ENCODE measurements at places on chromosomes 16 and 17.

- no peak for DNase-seq
- H3K4me1 ChIP-seq = peaks cover 19% of the 10 kb centered on the region
- no peak overlapping the region for H3K27ac ChIP-seq
- H3K36me3 ChIP-seq = no peaks in the 10 kb centered on the region
- H3K4me3 ChIP-seq = no peak overlapping the region
- no peaks in the 10 kb centered on the region for H3K27me3 ChIP-seq
Measured at GRCh38 chr17:2844416-2844815, 48.2 kb downstream of the RAP1GAP2 start.

DNA sequence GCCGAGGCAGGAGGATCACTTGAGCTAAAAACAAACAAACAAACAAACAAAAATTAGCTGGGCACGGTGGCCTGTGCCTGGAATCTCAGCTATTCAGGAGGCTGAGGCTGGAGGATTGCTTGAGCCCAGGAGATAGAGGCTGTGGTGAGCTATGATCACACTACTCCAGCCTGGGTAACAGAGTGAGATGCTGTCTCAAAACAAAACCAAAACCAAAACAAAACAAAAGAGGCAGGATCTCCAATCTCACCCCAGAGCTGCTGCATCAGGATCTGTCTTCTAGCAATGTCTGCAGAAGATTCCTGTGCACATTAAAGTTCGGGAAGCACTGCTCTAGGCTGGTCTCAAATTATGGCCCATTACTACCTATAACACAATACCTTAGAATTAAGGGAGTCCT is 43.1 kb downstream of the MAP2K6 start:
- no peak overlapping the region for H3K27ac ChIP-seq
- no peak overlapping the region for H3K4me3 ChIP-seq
- DNase-seq = no peak
- H3K4me1 ChIP-seq = no peaks in the 10 kb centered on the region

- peak overlapping the region; percentile 74 for H3K27ac ChIP-seq
- H3K4me3 ChIP-seq = no peak overlapping the region
- H3K27me3 ChIP-seq = no peaks in the 10 kb centered on the region
- H3K4me1 ChIP-seq = peaks cover 11% of the 10 kb centered on the region
- H3K36me3 ChIP-seq = no peaks in the 10 kb centered on the region
Measured at GRCh38 chr17:75998327-75998795, 2.3 kb upstream of the CDK3 start.

DNA sequence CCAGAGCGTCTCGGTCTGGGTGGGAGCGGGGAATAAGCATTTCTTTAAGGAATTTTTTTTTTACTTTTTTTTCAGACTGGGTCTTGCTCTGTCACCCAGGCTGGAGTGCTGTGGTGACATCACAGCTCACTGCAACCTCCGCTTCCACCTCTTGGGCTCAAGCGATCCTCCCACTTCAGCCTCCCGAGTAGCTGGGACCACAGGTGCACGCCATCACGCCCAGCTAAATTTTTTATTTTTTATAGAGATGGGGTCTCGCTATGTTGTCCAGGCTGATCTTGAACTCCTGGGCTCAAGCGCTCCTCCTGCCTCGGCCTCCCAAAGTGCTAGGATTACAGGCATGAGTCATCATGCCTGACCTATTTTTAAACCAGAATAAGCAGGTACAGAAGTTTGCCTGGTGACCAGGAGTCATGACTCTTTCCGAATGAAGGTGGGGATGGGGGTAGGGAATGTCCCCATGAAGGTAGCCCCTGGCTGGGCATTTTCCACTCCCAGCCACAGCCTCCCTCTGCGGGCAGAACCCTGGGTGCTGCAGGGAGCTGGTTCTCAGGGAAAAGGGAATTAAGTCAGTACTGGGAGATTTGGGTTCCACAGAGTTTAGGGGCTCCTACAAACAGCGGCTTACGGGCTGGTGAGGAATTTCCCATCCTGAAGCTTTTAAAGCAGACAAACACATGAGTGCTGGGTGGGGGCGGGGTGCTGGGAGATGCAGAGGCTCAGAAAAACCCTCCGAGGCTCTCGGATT is 48.3 kb downstream of the TBC1D16 start:
- H3K27ac ChIP-seq = no peak overlapping the region
- H3K36me3 ChIP-seq = no peaks in the 10 kb centered on the region
- peaks cover 19% of the 10 kb centered on the region for H3K4me1 ChIP-seq

GRCh38 chr17:6831661-6832263 is at the start of gene TEKT1:
Gene TEKT1 (minus strand): TSS chr17:6831729. CDS start chr17:6830376, 1,353 bp downstream.
- H3K36me3 ChIP-seq = no peaks in the 10 kb centered on the region
- peak; percentile 22 for DNase-seq
- H3K27ac ChIP-seq = no peak within 1 kb of the TSS
- peaks cover 10% of the 10 kb centered on the region for H3K4me1 ChIP-seq

- no peak overlapping the region for H3K27ac ChIP-seq
- no peaks in the 10 kb centered on the region for H3K4me1 ChIP-seq
- H3K4me3 ChIP-seq = no peak overlapping the region
- no peaks in the 10 kb centered on the region for H3K27me3 ChIP-seq
Measured at GRCh38 chr16:63461248-63461841, 1425.1 kb upstream of the CDH8 start.

- DNase-seq = no peak
- peaks cover 21% of the 10 kb centered on the region for H3K4me1 ChIP-seq
- H3K36me3 ChIP-seq = peaks cover 39% of the 10 kb centered on the region
- H3K27ac ChIP-seq = peak overlapping the region; percentile 69
- H3K27me3 ChIP-seq = no peaks in the 10 kb centered on the region
- peak overlapping the region; percentile 14 for H3K4me3 ChIP-seq
Measured at GRCh38 chr17:1005361-1005946, 8.5 kb downstream of the TIMM22 start.

GRCh38 chr16:50665128-50665878 is 15.8 kb downstream of the SNX20 start:
- peak overlapping the region; percentile 21 for H3K4me3 ChIP-seq
- peak overlapping the region; percentile 71 for H3K27ac ChIP-seq
- no peaks in the 10 kb centered on the region for H3K27me3 ChIP-seq
- no peak for DNase-seq
- H3K36me3 ChIP-seq = no peaks in the 10 kb centered on the region
- peaks cover 7% of the 10 kb centered on the region for H3K4me1 ChIP-seq

GRCh38 chr17:59462385-59462784 is 103.0 kb upstream of the DHX40 start:
- no peaks in the 10 kb centered on the region for H3K36me3 ChIP-seq
- no peak for DNase-seq
- H3K27ac ChIP-seq = no peak overlapping the region
- no peaks in the 10 kb centered on the region for H3K27me3 ChIP-seq

DNA sequence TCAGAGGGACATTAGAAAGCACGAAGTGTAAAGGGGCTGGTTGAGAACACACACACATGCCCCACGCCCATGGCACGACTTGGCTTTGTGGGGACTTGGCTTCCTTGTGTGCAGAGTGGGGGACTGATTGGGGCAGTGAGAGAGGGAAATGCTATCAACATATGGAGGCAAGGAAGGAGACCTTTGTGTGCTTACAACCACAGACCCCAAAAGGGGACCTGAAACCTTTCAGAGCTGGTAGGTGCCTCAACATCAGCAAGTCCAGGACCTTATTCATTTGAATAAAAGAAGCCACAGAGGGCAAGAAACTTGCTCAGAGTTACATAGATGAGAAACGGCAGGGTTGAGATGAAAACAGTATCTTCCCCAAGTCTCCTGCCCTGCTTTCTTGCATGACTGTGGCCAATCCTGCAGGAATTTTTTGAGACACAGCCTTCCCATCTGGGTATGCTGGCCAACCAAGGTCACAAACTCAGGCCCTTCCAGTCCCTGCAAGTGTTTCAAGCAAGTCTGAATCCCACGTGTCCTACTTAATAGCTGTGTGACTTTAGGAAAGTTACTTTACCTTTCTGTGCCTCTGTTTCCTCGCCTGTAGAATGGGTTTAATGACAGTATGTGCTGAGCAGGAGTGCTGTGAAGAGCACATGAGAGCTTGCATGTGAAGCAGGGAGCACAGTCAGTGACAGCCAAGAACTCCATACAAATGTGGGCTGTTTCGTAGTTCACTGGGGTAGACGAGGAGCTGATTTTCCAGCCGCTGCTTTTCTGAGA is 26.2 kb downstream of the C16orf78 start:
- no peak for DNase-seq
- no peak overlapping the region for H3K27ac ChIP-seq
- no peaks in the 10 kb centered on the region for H3K27me3 ChIP-seq
- no peaks in the 10 kb centered on the region for H3K4me1 ChIP-seq
- H3K4me3 ChIP-seq = no peak overlapping the region
- H3K36me3 ChIP-seq = no peaks in the 10 kb centered on the region

DNA sequence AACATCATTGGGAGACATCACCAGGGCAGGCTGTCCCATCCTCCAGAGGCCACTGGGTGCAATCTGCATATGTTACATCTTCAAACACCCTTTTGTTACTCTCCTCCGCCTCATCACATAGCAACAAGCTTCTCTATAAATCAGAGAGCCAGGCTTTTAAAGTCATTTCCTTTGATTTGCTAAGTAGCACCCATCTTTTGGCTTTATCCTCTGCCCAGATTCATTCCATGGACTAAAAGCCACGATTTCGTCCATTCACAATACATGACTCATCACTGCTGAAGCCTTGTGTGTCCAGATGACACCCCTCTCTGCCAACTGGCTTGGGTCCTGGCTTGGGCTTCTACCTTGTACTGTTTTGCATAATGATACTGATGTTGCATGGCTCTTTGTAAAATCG is 2.0 kb upstream of the KRT38 start:
- no peaks in the 10 kb centered on the region for H3K36me3 ChIP-seq
- no peak for DNase-seq
- no peak overlapping the region for H3K4me3 ChIP-seq
- no peaks in the 10 kb centered on the region for H3K4me1 ChIP-seq

DNA sequence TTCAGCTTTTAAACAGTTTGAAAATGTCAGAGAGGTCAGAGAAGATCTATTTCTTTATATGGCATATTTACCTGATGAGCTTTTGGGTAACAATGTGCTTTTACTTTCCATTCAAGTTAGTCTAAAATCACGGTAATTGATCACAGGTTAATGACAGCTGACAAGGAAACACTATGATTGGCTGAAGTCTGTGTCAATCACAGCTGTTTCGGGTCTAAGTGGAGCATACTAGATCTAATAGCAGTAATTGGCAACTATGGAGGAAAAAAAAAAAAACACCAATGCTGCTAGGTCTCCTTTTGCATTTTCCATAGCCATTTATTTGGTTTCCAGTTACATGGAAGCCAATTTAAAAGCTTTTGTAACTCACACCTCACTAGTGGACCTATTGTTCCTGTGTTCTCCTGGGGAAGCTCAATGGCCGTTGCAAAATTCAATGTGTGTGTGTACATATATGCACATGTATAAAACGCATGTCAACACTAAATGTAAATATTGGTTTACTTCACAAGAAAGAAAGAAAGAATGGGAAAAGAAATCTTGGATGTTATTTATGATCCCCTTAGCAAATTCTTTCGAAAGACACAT is 568.3 kb upstream of the ZFHX3 start:
- no peaks in the 10 kb centered on the region for H3K36me3 ChIP-seq
- no peaks in the 10 kb centered on the region for H3K4me1 ChIP-seq
- H3K27ac ChIP-seq = no peak overlapping the region

DNA sequence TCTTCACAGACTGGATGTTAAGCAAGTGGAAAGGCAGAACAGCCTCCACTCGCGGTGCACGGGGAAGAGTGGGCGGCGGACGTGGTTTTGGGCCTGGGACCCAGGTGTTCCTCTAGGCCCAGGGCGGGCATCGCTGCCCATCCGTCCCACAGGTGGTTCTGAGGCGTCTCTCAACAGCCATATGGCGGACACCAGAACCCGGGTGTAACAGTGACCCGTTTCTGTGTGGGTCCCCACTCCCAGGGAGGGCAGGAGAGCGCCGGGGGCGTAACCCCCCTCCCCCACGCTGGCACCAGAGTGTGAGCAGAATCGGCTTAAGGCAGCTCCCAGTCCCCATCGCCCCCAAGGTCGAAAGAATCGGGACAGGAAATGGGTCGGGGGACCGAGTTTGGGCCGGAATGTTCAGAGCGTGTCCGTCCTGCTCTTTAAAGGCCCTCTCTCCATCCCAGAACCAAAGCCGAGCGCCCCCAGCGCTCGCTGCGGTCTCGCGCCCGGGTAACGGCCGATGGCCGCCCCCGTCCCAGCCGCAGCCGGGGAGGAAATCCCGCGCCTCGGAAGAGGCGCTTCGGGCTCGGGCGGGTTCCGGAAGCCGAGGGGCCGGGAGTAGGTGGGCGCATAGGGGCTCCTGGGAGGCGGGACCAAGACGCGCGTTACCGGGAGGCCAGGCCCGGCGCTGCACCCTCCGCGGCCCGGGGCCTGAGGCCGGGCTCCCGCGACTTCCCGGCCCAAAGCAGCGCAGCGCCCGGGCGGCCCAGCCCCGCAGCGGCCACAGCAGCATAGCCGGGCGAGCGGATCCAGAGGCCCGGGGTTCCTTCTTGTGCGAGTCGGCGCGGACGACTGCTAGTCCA is at the start of gene TK2:
TSS of gene TK2 (minus strand) at position 839 of the 848 bp plus-strand sequence. CDS start at position 778, 61 bp downstream.
- peaks cover 71% of the 10 kb centered on the region for H3K4me1 ChIP-seq
- H3K27ac ChIP-seq = peak within 1 kb of the TSS; percentile 91
- H3K4me3 ChIP-seq = peak within 1 kb of the TSS; percentile 65
- no peaks in the 10 kb centered on the region for H3K36me3 ChIP-seq
- DNase-seq = no peak
- no peaks in the 10 kb centered on the region for H3K27me3 ChIP-seq

DNA sequence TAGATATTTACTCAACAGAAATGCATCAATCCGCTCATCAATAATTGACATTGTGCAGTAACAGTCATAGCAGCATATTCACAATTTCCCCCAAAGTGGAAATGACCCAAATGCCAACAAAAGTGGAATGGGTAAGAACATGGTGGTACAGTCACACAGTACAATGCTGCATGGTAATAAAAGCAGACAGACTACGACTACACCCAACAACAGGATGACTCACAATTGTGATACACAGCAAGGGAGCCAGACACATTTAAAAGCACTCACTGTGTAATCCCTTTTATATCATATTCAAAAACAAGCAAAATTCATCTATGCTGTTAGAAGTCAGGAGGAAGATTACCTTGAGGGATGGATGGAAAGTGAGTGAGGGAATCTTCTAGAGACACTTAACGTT is 76.5 kb upstream of the NUDT7 start:
- H3K36me3 ChIP-seq = no peaks in the 10 kb centered on the region
- DNase-seq = no peak
- no peak overlapping the region for H3K4me3 ChIP-seq
- H3K27ac ChIP-seq = no peak overlapping the region
- H3K27me3 ChIP-seq = no peaks in the 10 kb centered on the region
- no peaks in the 10 kb centered on the region for H3K4me1 ChIP-seq

- H3K36me3 ChIP-seq = no peaks in the 10 kb centered on the region
- H3K27ac ChIP-seq = no peak overlapping the region
- H3K4me1 ChIP-seq = no peaks in the 10 kb centered on the region
- no peak for DNase-seq
- H3K4me3 ChIP-seq = no peak overlapping the region
- no peaks in the 10 kb centered on the region for H3K27me3 ChIP-seq
Measured at GRCh38 chr16:17747081-17747756, 276.5 kb upstream of the XYLT1 start.

DNA sequence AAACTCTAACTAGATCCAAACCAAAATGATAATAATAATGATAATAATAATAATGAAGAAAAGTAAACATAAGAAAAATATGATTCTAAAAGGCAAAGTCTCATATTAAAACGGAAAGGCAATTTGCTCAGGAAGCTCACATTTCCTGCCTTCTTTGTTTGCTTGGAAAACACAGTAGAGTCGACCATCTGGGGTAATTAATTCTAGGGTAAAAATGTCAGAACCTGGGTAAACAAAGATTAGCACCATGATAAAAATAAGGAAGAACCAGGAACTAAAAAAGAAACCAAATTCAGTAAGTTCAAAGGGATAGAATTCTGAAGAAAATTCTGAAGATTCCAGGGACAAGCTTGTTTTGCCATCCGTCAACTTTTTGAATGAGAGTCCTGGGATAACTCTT is 16.2 kb downstream of the KRABD2 start:
- H3K27ac ChIP-seq = peak overlapping the region; percentile 22
- no peaks in the 10 kb centered on the region for H3K4me1 ChIP-seq
- H3K27me3 ChIP-seq = no peaks in the 10 kb centered on the region
- no peak overlapping the region for H3K4me3 ChIP-seq

Measured in esophagus squamous epithelium (tissue), 5 donors.